ENCODE measurements at places on chromosomes 1 and 21.

DNA sequence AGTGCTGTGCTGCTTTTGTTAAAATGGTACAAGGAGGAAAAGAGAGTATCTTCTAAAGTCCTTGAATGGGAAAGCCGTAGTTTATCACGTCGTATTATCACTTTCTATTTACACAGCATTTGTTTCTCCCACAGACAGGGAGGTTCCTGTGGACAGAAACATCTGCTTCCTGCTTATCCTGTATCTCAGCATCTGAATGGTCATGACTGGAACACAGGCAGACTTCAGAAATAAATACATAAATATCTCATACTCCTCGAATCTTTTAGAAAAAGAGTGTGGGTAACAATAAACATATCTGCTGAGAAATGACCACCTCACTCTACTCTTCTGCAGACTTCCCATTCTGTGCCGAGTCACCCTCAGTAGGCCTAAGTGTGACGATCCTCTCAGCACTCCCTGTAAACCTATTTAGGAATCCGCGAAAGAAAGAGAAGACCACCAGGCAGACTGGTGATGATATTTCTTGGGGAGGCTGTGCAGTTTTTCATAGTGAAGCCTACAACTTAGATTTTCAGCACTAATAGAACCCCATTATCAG lies 393.5 kb downstream of the SMYD3 start:
- DNase-seq: no peak

DNA sequence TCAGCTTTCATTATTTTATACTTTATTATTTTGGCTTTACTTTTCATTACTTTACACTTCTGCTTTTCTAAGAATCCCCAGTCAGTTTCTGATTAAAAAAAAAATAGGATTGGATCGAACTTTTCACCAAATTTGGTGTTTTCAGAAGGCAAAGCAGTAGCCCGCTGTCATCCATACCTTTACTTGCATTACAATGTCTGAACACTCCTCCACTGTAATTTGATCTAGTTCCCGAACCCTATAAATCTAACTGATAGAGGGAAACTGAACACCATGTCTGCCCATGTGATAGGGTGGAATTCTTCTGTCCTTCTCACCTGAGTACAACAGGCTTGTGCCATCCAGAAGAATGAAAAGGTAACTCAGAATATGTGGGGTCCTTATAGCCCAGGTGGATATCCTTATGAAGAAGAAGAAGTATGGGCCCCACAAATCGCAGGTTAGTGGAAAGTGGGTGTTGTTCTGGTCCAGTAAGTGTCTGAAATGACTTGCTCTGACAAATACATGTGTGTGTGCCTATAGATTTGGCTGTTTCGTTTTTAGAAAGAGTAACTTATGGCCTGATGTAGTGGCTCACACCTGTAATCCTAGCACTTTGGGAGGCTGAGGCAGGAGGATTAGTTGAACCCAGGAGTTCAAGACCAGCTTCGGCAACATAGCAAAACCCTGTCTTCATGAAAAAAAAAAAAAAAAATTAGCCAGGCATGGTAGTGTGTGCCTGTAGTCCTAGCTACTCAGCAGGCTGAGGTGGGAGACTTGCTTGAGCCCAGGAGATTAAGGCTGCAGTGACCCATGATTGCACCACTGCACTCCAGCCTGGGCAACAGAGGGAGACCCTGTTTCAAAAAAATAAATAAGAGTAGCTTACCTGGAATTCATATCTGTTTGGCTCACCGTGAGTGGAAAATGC lies 26.6 kb upstream of the CDC14A start:
- DNase-seq: no peak

GRCh38 chr1:87426463-87427249 lies 98.0 kb downstream of the LMO4 start:
- no peak for DNase-seq

DNA sequence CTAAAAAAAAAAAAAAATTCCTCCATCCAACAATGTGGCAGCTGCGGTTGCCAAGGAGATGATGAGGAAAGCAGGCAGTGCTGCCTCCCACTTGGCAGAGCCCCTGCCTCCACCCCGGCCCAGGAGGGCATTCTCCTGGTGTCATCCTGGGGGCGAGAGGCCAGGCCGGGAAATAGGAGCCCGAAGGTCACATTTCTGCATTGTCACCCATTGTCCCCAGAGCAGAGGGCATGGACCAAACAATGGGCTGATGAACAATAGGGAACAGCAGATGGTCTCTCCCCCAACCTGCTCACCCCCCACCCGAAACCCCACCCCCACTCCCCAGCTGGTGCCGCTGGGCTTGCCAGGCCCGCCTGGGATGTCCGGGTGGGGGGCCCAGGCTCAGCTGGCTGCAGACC lies 37.3 kb downstream of the CAMK2N1 start:
- DNase-seq: no peak

GRCh38 chr1:64494659-64495058 lies 24.7 kb downstream of the CACHD1 start:
- DNase-seq: no peak

DNA sequence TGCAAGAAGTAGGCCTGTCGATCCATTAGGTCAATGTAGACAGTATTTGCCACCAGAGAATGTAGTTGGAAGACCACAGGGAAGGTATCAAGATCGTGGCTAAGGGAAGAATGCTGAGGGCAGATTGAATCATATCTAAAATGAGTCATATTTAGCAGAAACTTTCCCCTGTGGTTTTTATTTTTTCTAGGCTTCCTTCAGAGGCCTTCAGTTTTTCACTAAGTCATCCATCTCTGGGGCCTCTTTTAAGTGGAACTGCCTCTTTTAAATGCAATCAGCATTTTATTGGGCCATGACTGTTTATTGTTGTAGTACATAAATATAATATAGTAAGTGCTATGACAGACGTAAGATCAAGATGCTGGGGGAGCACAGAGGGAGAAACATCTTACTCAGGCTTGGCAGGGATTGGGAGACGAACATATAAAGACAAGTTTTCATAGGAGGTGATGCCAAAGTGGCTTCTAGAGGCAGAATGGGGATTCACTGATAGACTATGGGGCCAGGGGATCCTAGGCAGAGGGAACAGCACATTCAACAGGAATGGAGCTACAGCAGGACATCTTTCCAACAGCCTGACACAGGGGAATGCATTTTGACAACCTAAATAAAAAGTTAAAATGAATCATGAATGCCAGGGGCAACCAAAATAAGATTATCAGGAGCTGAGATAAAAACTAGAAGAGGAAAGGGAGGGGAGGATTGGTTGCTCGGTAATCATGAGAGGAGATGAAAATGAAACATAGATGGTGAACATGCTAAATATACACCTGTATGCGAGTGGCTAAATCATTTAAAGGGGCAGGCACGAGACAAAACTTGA lies 20.1 kb downstream of the UBE2U start:
- DNase-seq: no peak

DNA sequence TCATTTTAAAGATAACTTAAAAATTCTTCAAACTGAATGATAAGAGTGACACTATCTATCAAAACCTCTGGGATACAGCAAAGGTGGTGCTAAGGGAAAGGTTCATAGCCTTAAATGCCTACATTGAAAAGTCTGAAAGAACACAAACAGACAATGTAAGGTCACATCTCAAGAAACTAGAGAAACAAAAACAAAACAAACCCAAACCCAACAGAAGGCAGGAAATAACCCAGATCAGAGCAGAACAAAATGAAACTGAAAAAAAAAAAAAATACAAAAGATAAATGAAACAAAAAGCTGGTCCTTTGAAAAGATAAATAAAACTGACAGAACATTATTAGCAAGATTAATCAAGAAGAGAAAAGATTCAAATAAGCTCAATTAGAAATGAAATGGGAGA lies 6.8 kb downstream of the ODF2L start:
- DNase-seq: no peak

GRCh38 chr1:154791292-154792166 lies 78.6 kb downstream of the KCNN3 start:
- peak; percentile 87 for DNase-seq

GRCh38 chr1:87334351-87335174 lies 5.9 kb downstream of the LMO4 start:
- no peak for DNase-seq

- DNase-seq: no peak
These were observed 60.2 kb downstream of the RIPK4 start for GRCh38 chr21:41706678-41707077.

GRCh38 chr1:96524100-96524499 lies 197.5 kb upstream of the PTBP2 start:
- DNase-seq: no peak

DNA sequence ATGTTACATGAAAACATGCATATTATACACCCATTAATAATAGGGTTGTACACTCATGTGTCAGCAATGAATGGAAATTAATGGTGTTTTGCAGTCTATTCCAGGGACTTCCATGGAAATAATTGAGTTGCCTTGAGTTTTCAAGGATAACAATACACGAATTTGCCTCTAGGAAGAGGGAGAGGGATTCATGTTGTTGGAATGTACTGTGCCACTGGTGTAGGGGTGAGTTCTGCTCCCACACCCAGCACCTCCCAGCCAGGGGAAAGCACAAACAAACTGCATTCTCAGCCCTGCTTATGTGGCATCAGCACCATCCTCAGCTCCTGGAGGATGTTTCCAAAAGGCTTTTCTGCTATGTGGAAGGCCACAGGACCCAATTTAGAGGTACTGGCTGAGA lies 57.8 kb downstream of the BCAR3 start:
- no peak for DNase-seq

- DNase-seq: no peak
These were observed 378 bp upstream of the F13B start for GRCh38 chr1:197067457-197067818.

GRCh38 chr1:74824497-74825107 lies 91.7 kb downstream of the TYW3 start:
- DNase-seq: no peak

DNA sequence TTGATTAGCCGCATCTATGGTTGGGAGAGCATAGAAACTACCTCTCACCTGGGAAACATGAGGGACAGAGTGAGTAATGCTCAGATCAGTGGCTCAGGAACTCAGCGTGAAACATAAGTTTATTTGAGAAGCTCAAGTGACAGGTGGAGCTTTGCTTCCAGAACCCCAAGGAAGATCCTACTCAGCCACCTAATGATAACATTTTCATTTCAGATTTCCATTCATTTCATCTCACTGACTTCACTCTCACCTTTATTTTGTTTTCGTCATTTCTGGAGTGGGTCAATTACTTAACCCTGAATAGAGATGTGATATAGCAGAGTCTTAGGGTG lies 145.5 kb upstream of the DUSP10 start:
- no peak for DNase-seq

DNA sequence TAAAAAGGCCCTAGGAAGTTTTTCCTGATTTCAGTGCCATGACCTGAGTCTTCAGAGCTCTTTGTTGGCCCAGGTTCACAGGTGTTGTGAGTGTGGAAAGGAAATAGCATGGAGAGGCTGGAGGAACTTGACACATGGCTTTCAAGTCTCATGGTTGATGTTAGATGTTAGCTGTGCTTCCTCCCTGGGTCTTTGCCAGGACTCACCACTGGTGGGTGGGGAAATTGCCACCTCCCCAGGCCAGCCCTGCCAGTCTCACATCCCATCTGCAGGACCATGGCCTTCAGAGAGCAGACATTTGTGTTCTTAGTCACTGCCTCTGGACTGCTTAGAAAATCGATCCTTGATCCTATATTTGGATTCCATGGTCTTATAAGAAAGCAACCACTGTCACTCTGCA lies 383.2 kb downstream of the DISC1 start:
- no peak for DNase-seq

GRCh38 chr1:227214207-227214606 lies 104.1 kb downstream of the CDC42BPA start:
- no peak for DNase-seq

DNA sequence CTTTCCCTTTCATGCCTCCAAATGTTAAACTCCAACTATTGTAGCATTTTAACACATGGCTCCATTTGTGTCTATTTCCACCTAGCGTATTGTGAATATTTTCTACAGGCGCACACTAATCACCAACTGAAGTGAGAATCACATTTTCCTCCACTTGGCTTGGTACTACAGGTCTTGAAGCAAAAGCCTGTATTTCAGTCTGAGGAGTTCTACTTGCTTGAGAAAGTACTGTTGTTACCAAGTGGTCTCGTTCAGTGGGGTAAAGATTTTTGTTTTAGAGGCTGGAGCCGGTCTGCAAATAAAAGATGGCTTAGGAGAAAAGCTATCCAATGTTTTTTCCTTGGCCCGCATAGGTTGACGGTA lies 550 bp upstream of the PTBP2 start:
- no peak for DNase-seq

DNA sequence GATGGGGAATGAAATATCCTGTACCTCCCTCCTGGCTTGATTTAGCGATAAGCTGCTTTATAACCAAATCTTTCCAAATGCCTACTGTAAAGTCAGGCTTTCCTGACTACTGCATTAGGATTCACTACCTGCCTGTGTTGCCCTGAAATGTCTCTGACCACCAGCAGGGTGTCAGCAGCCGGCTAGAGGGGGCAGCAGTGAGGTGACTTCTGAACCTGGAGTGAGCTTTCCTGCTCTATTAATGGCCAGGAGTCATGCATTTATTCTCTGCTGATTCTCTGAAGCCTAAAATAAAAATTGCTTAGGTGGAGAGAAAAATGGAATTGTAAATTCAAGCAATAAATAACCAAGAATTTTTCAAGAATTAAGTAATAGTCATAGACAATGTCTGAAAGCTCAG lies 2.5 kb downstream of the BACE2 start:
- no peak for DNase-seq

DNA sequence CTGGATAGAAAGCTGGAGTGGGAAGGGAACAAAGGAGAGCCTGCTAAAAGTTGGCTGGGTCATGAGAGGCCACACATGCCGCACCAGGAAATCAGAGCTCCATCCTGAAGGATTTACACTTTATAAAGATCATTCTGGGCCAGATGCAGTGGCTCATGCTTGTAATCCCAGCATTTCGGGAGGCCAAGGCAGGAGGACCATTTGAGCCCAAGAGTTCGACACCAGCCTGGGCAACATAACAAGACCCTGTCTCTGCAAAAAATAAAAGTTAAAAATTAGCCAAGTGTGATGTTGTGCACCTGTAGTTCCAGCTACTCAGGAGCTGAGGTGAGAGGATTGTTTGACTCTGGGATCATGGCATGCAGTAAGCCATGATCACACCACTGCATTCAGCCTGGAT lies 28.7 kb upstream of the RASAL2 start:
- DNase-seq: no peak

GRCh38 chr1:65793359-65793732 lies 651 bp downstream of the PDE4B start:
- no peak for DNase-seq

- no peak for DNase-seq
These were observed 123.9 kb downstream of the LHX4 start for GRCh38 chr1:180353945-180354344.

DNA sequence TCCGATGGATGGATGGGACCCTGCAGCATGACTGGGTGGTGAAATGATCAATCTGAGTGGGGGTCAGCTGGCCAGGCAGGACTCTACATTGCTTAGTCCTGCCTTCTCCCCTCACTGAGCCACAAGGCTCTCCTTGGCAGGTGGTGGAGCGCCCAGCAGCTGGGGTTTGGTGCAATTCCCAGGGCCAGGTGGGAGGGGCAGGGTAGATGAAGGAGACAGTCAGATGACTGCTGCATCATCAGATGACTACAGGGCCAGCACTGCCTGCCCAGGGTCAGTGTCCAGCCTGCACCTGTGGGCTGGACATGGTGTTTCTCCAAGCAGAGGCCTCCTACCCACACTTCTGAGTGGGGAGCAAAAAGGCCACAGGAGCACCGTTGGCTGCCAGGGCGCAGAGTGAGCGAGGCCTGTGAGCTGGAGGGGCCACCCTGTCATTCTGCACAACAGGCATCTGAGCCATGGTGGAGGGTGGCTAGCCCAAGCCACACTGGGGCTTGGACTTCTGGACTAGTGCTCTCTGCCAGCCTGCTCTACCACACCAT lies 103.9 kb upstream of the EDN2 start:
- DNase-seq: no peak
